ENCODE measurements at places on chromosomes 1 and 21. TPM values are rescaled to one million over a fixed set of nuclear protein-coding genes. Genes with fewer than 3 reads are reported as not detected.

GRCh38 chr1:231814521-231814920 lies 187.9 kb downstream of the DISC1 start:
- no peak for DNase-seq

Gene CELA3A
- not detected for total RNA-seq

GRCh38 chr1:205128050-205128449 lies 6.3 kb upstream of the RBBP5 start:
- DNase-seq = no peak

GRCh38 chr1:53631622-53632310 lies 107.2 kb downstream of the GLIS1 start:
- DNase-seq = no peak

GRCh38 chr1:149965440-149965839 lies 28.8 kb upstream of the MTMR11 start:
- DNase-seq = no peak

GRCh38 chr1:117007719-117008013 lies 6.1 kb downstream of the CD101 start:
- DNase-seq = no peak

GRCh38 chr1:101438359-101438758 lies 201.5 kb downstream of the S1PR1 start:
- DNase-seq = peak; percentile 26

- no peak for DNase-seq
These were observed 110.9 kb downstream of the DENND1B start for GRCh38 chr1:197664391-197664790.

- peak; percentile 15 for DNase-seq
These were observed 560 bp upstream of the CSDE1 start for GRCh38 chr1:114758256-114758832.
